ENCODE measurements at places on chromosomes 3 and 15. TPM values are rescaled to one million over a fixed set of nuclear protein-coding genes. Genes with fewer than 3 reads are reported as not detected.

Gene PLSCR2
- 0.82 TPM for total RNA-seq

Gene BRPF1
- total RNA-seq: 23.7 TPM

GRCh38 chr3:133915685-133916658 lies 20.3 kb upstream of the RAB6B start:
- DNase-seq: no peak

GRCh38 chr3:139935016-139935865 lies at the start of gene CLSTN2:
Gene CLSTN2, plus strand, starts transcription at chr3:139935185.
- DNase-seq: peak; percentile 57

Measured in mucosa of descending colon (tissue), 3 donors.